ENCODE measurements at places on chromosomes 2 and 18. TPM values are rescaled to one million over a fixed set of nuclear protein-coding genes. Genes with fewer than 3 reads are reported as not detected.

Gene SOWAHC
- total RNA-seq = 16.0 TPM

Gene EMILIN1
- 4.8 TPM for total RNA-seq

Gene ADCYAP1
- not detected for total RNA-seq

Gene SERPINB13
- not detected for total RNA-seq

Gene RDH14
- 23.0 TPM for total RNA-seq

Gene PER2
- total RNA-seq = 0.73 TPM

Gene AOX1
- total RNA-seq = 1.7 TPM
